ENCODE measurements at places on chromosomes 3 and 15.

GRCh38 chr3:65902304-65902793 lies 136.4 kb downstream of the MAGI1 start:
- DNase-seq: no peak

GRCh38 chr3:85162905-85163304 lies 204.1 kb downstream of the CADM2 start:
- DNase-seq: no peak

DNA sequence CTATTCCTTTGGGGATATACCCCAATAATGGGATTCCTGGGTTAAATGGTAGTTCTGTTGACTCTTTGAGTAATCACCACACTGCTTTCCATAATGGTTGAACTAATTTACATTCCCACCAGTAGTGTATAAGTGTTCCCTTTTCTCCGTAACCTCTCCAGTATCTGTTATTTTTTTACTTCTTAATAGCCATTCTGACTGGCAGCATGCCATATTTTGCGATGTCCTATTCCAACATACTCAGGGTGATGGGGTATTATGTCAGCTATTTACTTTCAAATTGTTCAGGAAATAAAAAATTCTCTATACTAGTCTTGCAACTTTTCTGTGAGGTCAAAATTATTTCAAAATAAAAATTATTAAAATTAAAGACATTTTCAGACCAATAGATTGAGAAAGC lies 9.1 kb upstream of the PARP14 start:
- no peak for DNase-seq

GRCh38 chr3:108117241-108117775 lies 26.5 kb upstream of the CD47 start:
- no peak for DNase-seq

GRCh38 chr3:4416427-4416945 lies 50.6 kb downstream of the SUMF1 start:
- DNase-seq: no peak

DNA sequence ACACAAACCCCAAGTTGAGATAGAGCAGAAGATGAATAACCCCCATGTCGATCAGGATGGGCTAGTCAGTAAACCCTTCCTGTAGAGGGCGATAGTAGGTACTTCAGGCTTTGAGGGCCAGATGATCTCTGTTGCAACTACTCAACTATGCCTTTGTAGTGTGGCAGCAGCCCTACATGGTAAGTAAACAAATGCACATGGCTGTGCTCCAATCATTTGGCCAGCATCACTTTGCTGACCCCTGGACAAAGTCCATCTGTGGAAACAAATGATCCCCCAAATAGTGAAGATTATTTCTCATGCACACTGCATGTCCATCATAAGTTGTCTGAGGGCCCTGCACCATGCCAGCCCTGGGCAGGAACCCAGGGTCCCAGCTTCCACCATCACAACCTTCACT lies 402.2 kb upstream of the PROK2 start:
- no peak for DNase-seq

GRCh38 chr15:52417957-52418356 lies 110.7 kb downstream of the MYO5A start:
- DNase-seq: no peak

GRCh38 chr3:11635680-11636393 lies 7.9 kb downstream of the VGLL4 start:
- DNase-seq: no peak

DNA sequence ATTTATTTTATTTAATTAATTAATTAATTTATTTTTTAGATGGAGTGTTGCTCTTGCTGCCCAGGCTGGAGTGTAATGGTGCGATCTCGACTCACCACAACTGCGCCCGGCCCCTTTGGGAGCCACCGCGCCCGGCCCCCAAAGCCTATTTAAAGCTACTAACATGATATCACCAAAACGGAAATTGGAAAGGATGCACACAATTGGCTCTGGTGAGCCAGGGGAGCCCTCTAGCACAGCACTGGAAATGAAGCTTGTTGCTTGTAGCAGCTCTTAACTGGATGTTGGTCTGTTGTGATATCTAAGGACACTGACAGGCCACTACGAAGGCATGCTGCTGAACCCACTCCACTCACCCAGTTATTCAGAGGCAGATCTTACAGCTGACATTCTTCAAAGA lies 104.5 kb downstream of the IGF2BP2 start:
- DNase-seq: no peak

DNA sequence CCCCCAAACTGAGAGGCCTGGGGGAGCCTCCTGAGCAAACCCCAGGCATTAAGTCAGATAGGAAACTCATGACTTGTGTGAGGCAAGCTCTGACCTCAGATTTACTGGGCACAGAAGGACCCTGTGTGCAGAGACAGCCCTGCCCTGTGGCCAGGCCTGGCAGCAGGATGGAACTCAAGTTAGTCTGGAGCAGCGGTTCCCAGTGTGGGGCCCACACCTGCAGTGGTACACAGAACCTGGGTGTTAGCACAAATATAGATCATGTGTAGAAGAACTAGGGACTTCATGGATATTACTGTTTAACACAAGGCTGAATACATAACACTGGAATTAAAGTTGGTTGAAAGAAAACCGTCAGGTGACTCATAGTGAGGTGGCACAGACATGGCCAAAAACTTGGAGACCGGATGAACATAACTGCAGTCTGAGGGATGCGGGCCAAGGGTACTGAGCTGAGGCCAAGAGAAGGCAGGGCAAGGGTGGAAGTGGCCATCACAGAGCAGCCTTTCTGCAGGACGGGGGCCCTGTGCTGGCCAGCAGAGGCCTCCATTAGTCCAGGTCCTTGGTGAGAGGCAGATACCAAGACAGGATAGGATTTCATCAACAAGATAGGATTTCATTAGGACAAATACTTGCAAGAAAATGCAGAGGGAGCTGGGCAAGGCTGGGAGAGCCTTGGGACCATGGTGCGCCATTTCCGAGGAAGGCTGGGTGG lies 40.9 kb downstream of the IRAK2 start:
- DNase-seq: no peak

DNA sequence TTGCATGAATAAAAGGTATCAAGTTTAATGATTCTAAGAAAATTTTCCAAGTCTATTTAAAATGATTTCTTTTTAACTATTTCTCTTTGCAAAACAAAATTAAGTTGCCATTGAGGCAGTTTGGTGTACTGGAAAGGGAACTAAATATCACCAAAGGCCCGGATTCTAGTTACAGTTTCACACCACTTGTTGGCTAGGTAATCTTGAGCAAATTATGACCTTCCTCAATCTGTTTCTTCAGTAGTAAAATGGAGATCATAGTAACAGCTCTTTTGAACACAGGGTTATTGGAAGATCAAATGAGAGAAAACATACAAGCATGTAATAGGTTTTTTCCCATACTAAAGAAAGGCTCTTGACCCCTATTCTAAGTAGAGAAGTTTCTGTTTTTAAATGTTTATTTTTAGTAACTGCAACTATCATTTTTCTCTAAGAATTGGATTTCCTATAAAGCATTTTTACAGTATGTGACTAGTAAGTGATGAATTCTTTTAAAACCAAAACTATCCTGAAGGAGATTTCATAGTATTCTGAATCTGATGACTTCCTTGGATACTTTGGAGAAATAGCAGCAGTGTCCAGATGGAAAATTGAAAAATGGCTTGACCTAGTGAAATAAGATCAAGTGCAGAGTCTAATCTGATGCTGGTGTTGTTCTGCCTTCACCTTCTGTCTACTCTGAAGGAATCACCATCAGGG lies 15.7 kb downstream of the SCAANT1 start:
- no peak for DNase-seq

DNA sequence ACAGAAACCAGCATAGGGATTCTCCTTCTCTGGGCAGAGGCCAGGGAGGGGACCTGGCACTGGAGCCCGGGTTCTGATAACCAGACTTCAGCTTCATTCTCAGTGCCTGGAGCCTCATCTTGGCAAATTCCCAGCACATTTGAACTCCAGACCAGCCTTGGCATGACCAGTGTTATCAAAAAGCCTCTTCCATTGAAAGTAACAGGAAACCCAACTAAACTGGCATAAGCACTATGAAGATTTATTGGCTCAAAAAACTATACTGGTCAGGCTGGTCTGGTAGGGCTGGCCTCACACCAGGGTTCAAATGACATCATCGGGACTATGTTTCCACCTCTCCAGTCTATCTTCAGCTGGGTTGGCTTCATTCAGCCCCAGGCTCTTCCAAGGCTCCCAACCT lies 48.1 kb upstream of the THUMPD3 start:
- DNase-seq: no peak

DNA sequence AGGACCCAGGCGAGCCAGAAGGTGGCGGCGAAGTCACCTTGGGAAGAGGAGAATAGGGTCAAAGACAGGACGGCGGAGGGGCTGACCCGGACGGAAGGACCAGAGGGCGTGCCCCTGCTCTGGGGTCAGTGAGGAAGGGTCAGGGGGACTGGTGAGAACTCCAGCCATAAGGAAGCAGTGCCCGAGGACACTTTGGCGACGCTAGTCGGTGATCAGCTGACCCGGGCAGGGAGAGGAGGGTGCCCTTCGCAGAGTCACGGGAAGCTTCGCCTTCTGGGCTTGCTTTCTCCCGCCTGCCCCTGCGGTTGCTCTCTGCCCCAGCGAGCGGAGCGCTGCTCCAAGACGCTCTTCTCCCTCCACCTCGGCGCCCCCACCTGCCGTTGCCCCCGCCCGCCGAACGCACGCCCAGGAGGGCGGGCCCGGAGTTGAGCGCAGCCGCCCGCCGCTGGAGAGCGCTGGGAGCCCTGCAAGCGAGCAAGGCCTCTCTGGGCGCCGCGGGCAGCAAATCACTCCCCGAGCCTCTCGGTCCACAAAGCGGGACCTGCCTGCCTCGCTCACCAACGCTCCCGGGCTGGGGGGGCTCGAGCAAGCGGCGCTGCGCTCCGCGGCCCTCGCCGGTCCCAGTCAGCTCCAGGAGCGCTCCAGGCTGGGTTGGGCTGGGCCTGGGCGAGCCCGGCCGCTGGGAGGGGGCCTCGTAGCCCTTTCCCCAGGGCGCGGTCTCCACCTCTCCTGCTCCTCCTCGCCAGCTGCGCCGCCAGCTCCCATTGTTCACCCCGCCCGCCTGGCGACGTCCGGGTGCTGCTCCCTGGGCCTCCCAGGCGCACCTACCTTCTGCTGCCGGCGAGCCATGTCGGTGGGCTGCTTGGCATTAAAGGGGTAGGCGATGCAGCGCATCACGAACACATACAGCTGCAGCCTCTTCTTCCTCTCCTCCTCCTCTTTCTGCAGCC lies 1.2 kb downstream of the CADPS start:
- DNase-seq: no peak

DNA sequence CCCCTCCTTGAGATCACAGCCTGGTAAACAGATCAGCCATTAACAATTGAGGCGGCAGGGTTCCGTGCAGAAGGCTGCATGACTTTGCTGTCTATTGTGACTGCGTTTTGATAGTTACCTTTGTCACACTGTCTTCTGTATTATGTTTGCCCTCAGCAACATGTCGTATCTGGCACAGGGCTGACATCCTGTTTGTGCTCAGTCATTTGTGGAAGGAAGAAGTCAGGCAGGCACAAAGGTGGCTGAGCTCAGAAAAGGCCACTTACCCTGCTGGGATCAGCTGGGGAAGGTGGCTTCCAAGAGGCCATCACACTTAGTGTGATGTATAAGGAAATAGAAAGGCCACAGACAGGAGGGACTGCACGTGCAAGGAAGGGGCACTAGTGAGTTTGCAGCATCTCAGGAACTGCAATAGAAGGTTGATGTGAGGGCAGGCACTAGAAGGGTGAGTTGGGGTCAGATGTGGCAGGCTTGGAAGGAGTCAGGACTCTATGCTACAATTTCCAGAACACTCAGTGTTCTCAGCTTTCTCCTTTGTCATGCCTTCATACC lies 13.4 kb downstream of the PML start:
- DNase-seq: no peak

GRCh38 chr15:100929641-100930042 lies 10.5 kb downstream of the LRRK1 start:
- DNase-seq: no peak

GRCh38 chr3:9721700-9722060 lies 9.9 kb upstream of the BRPF1 start:
- DNase-seq: no peak

DNA sequence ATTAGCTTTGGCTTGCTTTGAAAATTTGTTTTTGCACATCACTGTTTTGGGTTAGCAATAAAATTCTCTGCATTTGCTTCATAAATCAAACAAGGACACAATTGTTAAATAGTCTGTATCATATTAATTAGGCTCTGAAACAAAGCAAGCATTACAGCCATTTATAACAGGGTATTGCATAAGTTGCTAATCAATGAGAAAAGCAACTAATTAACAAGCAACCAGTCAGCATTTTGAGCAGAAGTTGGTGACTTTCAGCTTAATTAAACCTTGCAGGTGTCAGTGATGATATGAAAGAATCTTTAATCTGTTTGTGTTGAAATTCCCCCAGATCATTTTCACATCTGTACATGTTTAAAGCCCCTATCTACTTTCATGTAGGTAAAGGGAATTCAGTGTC lies 495.1 kb downstream of the IL5RA start:
- DNase-seq: no peak

GRCh38 chr3:138434276-138434874 lies at the start of gene ESYT3:
TSS of gene ESYT3 (plus strand) at chr3:138434616. CDS start at chr3:138434799, 183 bp downstream.
- DNase-seq: no peak

GRCh38 chr3:159480046-159480445 lies 508.6 kb upstream of the IL12A start:
- no peak for DNase-seq

DNA sequence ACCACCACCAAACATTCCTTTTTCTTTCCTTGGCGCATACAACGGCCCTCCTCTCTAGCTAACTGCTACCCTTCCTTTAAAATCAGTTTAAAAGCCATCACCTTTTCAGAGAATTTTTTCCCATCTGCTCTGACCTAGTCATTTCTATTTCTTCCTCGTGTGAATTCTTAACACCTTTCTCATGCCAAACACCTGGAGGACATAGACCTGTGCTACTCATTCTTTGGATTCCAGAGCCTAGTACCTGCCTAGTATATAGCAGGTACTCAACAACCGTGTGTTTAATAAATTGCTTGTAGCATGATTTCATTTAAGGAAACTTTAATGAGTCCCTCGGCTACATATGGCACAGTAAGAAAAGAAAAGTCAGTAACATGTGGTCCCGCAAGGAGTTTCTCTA lies 2.0 kb upstream of the TPM1 start:
- DNase-seq: no peak

DNA sequence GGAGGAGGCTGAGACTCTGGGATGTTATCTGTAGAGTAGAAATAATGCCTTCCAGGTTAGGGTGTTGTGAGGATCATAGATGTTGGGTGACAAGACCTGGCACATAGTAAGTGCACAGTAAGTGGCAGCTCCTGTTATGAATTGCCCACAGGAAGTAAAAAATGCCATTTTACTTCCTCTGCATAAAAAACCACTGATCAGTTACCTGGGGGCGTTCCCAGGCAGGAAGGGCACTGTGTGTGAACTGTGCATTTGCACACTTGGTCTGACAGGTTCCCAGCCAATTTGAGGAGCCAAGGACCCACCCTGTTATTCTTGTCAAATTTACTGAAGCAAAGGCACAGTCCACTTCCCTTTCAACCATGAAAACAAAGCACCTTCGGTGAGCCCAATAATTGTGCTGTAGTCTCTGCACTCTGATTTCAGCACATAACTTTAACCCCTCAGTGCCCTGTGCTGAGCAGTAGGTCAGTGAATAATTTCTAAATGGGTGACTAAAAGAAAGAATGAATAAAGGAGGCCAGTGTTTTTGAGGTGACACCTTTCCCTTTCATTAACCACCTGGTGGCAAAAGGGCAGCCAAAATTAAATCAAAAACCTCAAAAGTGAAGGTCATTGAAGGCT lies 85.8 kb upstream of the ARHGEF3 start:
- DNase-seq: no peak
